ENCODE measurements at places on chromosomes 11 and 22.

GRCh38 chr11:21810650-21811049 is 382.2 kb upstream of the ANO5 start:
- no peak for DNase-seq

- DNase-seq, result no peak
These were observed 14.0 kb upstream of the SMIM38 start for GRCh38 chr11:69141742-69142141.

GRCh38 chr22:29617922-29618629 is 14.6 kb downstream of the NF2 start:
- DNase-seq, result no peak

DNA sequence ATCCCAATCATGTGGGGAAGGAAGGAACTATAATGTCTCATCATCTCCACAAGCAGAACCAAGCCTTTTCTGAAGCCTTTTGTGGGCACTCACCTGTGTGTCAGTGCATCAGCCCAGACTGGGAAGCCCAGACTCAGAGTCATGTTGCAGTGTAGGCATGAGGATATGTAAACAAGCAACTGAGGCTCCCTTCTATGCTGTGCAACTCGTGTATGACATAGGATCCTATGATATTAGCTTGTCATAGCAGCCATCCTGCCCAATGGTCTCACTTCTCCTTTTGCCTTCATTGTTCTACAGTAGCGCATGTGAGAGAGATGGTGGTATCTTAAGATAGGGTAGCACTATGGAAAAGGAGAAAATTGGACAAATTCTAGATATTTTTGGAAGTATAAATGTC is 103.4 kb upstream of the OLFML1 start:
- DNase-seq, result no peak

DNA sequence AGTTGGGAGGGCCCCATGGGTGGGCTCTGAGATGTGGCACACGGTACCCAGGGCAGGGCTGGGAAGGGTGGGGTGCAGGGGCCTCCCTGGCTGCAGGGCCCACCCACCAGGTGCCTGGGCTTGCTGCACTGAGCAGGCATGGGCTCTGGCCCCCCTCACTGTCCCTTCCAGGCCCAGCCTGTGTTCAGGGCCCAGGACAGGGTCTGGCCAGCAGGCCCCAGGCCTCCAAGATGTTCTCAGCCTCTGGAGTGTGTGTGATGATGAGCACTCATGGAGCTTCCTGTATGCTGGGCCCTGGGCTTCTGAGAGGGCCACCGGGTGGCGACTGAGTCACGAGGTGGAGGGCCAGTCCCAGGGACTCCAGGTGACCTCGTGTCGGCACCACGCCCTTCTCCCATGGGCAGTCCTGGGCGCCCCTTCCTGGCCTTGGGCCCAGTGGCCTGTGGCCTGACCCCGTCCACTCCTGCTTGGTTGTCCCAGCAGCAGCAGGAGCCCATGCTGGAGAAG is 55.9 kb upstream of the CCDC188 start:
- no peak for DNase-seq

- DNase-seq, result no peak
These were observed 155.9 kb upstream of the TBCEL start for GRCh38 chr11:120867988-120868387.

GRCh38 chr11:65610404-65610803 is 3.6 kb downstream of the MAP3K11 start:
- no peak for DNase-seq

DNA sequence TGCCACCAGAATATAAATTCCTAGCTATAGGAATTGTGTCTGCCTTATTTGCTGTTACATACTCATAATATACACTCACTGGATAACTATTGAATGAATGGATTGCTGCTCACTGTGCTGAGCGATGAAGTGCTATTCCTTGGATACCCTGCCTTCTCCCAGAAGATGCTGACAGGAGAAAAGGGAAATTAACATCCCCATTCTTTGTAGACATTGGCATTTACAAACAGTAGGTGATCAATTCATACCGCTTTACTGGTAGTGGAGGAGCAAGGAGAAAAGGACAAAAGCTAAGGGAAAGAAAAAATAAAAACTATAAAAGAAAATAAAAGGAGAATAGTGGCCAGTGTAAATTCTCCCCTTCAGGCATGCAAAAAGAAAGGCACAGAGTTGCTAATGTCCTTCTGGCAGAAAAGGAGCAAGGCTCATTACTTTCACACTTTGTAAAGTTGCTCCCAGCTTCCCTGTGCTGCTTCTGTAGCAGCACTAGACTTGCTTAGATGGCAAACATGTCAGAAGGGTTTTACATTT is 183.0 kb downstream of the LUZP2 start:
- no peak for DNase-seq

GRCh38 chr11:70861559-70861958 is 390.8 kb downstream of the SHANK2 start:
- DNase-seq, result peak; percentile 19

- no peak for DNase-seq
These were observed 75.1 kb downstream of the DBX1 start for GRCh38 chr11:20084921-20085814.

- DNase-seq, result no peak
These were observed 14.0 kb downstream of the CFAP300 start for GRCh38 chr11:102061276-102061675.

DNA sequence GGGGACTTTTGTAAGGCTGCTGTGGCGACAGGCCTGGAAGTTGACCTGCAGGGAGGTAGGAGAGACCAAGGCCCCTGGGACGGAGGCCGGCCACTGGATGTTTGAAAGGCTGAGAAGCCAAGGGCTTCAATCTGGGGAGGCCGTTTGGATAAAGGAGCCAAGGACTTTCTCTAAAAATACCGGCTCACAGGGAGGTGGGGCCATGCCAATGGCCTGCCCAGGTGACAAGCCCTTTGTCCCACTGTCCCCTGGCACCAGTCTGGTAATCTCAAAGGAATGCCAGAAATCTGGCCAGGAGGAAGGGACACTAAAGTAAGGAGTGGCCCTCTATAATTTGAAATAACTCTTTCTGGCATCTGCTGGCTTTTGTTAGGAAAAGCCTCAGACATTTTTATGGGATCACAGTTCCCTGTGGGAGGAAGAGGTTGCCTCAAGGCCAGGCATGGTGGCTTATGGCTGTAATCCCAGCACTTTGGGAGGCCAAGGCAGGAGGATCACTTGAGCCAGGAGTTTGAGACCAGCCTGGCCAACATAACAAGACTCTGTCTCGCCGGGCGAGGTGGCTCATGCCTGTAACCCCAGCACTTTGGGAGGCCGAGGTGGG is 1.9 kb upstream of the CHKA start:
- DNase-seq, result no peak

DNA sequence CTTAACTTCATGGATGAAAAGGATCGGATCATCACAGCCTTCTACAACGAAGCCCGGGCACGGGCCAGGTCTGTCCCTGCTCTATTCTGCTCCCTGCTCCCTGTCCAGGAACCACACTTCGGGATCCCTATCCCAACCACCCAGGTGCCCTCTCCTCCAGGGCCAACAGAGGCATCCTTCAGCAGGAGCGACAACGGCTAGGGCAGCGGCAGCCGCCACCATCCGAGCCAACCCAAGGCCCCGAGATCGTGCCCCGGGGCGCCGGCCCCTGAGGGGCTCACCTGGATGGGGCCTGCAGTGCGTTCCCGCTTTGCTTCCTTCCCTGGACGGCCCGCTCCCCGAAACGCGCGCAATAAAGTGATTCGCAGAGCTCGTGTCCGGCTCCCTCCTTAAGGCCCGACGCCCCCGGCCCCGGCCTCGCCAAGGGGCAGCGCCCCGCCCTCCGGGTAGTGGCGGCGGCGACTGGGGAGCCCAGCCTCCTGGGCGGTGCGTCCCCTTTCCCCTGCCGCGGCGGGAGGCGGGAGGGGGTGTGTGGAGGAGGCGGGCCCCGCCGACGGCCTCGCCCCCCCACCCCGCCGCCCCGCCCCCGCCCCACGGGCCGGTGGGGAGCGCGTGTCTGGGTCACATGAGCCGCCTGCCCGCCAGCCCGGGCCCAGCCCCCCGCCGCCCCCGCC is at the start of gene VEGFB:
TSS of gene VEGFB (plus strand) at position 672 of the 674 bp plus-strand sequence. CDS start 250 bp downstream, outside the sequence.
- no peak for DNase-seq

- no peak for DNase-seq
These were observed 26.7 kb downstream of the GRAP2 start for GRCh38 chr22:39927544-39927943.

- no peak for DNase-seq
These were observed 32.7 kb downstream of the BRSK2 start for GRCh38 chr11:1422481-1422880.

DNA sequence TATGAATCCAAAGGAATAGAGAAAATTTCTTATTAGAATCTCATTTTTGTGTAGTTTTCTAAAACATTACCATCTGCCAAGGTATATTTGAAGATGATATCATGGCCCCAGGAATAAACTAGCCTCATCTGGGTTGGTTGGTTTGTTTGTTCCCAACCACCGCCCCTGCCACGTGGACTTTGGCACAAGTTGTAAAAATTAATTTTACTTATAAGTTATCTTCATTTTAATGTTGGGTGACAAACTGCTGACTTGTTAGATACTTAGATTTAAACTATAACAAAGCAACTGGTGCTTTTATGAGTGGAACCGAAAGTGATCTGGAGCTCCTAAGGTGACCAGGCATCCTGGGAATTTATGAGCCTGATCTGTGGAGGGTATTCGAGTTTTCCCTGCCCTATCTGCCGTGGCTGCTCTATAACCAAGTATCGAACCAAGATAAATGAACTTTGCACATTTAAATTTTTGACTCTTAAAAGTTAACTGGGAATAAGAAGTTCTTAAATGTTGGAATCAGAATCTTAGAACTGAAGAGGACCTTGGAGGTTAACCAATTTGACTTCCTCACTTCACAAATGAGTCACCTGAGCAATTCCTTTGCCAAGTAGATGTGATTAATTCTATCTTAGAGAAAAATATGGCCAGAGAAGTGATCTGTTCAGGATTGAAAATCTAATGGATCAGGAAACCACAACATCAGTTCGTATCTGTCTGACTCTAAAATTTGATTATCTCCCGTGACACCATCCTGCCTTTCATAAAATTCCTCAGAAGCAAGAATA is 129.1 kb upstream of the ARHGAP42 start:
- no peak for DNase-seq

- DNase-seq, result no peak
These were observed 53.6 kb upstream of the INCENP start for GRCh38 chr11:62069986-62070919.

- DNase-seq, result peak; percentile 38
These were observed 21.5 kb upstream of the TXNRD2 start for GRCh38 chr22:19962909-19963806.

- no peak for DNase-seq
These were observed 97.9 kb upstream of the RTL6 start for GRCh38 chr22:44595841-44596341.

GRCh38 chr22:27740202-27740748 is 61.3 kb downstream of the MN1 start:
- no peak for DNase-seq

- DNase-seq, result no peak
These were observed 153.4 kb downstream of the JRKL start for GRCh38 chr11:96543177-96543576.

- DNase-seq, result no peak
These were observed 9.9 kb downstream of the PRR5 start for GRCh38 chr22:44711690-44712555.

DNA sequence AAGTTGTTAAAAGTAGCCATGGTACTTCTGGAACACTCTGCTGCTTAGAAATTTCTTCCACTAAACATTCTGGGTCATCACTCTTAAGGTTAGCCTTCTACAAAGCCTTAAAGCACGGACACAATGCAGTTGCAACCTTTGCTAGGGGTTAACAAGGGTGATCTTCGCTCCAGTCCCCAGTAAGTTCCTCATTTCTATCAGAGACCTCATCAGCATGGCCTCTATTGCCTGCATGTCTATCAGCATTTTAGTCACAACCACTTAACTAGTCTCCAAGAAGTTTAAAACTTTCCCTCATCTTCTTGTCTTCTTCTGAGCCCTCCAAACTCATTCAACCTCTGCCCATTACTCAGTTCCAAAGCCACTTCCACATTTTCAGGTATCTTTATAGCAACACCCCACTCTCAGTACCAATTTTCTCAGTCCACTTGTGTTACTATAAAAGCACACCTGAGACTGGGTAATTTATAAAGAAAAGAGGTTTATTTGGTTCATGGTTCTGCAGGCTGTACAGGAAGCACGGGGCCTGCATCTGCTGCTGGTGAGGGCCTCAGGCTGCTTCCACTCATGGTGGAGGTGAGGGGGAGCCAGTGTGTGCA is 48.7 kb upstream of the TH start:
- DNase-seq, result no peak

GRCh38 chr11:115078461-115079438 is 400.4 kb downstream of the NXPE2 start:
- peak; percentile 50 for DNase-seq

GRCh38 chr22:47203554-47203991 is 441.1 kb downstream of the TBC1D22A start:
- DNase-seq, result no peak

GRCh38 chr11:48148749-48149148 is 67.9 kb upstream of the OR4B1 start:
- DNase-seq, result no peak

- DNase-seq, result no peak
These were observed 199.7 kb downstream of the FAT3 start for GRCh38 chr11:92424281-92424680.

GRCh38 chr22:41288245-41288946 is 2.4 kb upstream of the RANGAP1 start:
- DNase-seq, result peak; percentile 85

- no peak for DNase-seq
These were observed 15.8 kb downstream of the C11orf71 start for GRCh38 chr11:114384487-114384886.

DNA sequence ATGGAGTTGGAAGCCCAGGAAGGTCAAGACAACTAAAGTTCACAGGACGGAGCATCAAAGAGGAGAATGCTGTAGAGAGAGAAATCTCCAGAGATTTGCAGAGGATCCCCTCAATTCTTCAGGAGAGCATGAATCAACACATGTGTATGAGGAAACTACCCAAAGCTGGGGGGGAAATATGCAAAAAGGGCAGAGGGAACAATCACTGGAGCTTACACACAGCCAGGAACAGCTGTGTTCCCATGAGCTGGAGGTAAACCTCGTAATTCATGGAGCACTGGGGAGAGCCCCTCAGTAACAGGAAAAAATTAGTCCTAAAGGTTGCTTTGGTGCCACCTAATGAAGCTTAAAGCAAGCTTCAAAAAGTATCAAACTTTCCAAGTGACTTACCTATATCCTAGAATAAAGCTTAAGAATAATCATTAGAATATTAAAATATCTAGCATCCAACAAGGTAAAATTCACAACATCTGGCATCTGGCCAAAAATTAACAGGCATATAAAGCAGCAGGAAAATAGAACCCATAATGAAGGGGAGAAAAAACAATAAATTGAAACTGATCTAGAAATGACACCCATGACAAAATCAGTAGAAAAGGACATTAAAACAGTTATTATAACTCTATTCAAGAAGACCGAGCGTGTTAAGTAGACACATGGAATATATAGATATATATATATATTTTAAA is 134.2 kb downstream of the STK33 start:
- DNase-seq, result no peak

- peak; percentile 58 for DNase-seq
These were observed 30.6 kb downstream of the KIRREL3 start for GRCh38 chr11:126969865-126970479.

GRCh38 chr22:50317178-50317577 is 9.6 kb downstream of the DENND6B start:
- DNase-seq, result no peak

GRCh38 chr11:46472662-46472994 is 81.1 kb upstream of the CHRM4 start:
- DNase-seq, result no peak
